ENCODE measurements at places on chromosomes 2 and 18.
A peak's percentile ranks its signal among the peaks of the same experiment; 100 is the strongest.

- no peak for DNase-seq
Measured at GRCh38 chr18:76619621-76620315, 124.7 kb upstream of the ZNF516 start.

GRCh38 chr2:240249423-240250149 is 109.1 kb upstream of the OTOS start:
- no peak for DNase-seq

DNA sequence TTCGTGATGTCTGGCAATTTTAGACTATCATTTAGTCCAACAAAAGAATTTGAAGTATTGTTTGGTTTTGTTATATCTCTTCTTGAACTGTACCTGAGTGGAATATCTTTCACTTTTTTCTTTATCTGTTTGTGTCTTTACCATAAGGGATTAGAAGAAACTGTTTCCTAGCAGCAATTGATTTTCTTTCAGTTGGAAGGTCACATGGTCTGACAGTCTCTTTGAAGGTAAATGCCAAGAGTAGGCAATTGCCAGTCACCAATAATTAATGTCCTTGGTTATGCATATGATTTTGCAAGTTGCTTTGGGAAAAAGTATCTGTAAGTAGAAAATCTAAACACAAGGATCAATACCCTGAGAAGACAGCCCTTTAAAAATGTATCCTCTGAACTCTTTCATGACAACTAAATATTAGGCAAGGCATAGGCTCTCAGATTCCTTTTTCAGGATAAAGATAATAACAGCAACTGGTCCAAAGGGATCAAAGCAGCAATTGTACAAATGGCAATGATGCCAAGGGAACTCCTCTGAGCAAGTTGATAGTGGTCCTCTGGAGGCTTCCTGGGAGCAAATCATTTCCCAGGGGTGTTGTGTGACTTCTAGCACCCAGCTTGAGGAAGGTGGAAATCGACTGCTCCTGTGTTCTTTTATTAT is 17.6 kb downstream of the MAP3K19 start:
- DNase-seq, result no peak

DNA sequence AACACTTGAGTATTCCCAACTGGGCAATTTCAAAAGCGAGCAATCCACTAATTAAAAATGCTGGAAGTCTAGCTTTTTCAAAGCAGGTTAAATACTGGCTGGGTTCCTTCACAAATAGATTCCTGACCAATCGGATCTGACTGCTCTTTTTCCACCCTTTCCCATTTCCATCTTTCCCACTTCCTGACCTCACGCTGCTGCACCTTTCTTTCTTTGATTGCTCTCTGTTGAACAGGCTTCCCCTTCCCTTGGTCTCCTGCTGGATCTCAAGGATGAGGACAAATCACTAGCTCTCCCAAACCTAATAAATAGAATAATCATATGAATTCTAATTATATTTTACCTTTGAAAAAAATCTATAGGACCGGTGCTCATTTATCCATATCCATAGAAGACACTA is 121.2 kb downstream of the TCF4 start:
- no peak for DNase-seq

DNA sequence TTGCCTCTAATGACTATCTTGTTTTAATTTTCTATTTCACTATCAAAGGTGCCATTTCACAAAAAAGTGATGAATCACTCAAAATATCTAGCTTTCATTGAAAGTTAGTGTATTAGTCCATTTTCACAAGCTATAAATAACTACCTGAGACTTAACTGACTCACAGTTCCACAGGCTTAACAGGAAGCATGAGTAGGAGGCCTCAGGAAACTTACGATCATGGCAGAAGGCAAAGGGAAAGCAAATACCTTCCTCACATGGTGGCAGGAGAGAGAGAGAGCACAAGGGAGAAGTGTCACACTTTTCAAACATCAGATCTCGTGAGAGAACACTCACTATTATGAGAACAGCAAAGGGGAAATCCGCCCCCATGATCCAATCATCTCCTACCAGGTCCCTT is 1220.4 kb upstream of the ZEB2 start:
- no peak for DNase-seq

GRCh38 chr2:153163055-153163454 is 315.5 kb downstream of the RPRM start:
- DNase-seq, result no peak

DNA sequence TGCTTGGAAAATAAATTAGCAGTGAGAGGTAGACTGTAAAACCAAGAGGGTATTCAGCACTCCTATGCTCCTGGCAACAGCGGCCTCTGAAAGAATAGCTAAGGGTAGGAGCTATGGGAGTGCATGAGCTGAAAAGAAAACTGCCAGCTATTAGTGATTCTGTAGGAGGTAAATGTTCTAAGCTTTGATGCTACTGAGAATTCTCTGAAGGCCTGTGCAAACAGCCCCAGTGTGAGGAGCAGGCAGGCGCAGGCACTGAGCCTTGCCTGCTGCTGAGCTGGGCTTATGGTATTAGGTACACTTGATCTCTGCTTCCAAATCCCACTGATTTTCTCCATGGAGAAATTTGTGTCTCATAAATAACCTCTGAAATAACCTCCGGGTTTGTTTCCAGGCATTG is 86.7 kb downstream of the NYAP2 start:
- DNase-seq, result no peak

- no peak for DNase-seq
Measured at GRCh38 chr2:178523596-178524134, 43.4 kb downstream of the PLEKHA3 start.

DNA sequence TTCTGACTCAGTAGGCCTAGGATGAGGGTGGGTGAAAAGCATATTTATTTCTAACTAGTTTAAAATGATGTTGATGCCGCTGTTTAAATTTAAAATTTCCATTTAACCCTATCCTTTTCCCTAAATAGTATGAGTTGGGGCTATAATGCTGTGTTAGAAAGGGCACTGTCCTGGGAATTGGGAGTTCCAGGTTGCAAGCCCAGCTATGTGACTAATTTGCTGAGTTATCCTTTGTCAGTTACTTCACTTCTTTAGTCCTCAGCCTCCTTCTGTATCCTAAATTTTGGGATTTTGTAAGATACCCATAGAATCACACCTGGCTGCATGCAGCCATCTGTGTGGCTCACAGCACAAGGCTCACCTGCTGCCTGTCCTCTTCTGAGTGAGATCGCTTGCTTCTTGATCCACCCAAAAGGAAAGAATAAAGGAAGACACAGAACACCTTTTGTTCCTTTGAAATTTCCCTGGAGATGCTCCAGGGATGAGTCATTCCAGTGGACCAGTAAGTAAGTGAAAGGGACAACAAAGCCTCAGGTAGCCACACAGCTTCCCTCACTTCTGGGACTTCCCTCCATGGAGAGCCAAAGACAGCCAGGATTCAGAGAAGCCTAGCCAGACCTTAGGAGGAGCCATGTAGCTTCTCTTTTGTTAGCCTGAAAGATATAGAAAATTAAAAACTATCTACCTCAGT is 97.2 kb downstream of the DTNA start:
- no peak for DNase-seq

- DNase-seq, result no peak
Measured at GRCh38 chr18:48848641-48849143, 102.1 kb downstream of the SMAD7 start.

DNA sequence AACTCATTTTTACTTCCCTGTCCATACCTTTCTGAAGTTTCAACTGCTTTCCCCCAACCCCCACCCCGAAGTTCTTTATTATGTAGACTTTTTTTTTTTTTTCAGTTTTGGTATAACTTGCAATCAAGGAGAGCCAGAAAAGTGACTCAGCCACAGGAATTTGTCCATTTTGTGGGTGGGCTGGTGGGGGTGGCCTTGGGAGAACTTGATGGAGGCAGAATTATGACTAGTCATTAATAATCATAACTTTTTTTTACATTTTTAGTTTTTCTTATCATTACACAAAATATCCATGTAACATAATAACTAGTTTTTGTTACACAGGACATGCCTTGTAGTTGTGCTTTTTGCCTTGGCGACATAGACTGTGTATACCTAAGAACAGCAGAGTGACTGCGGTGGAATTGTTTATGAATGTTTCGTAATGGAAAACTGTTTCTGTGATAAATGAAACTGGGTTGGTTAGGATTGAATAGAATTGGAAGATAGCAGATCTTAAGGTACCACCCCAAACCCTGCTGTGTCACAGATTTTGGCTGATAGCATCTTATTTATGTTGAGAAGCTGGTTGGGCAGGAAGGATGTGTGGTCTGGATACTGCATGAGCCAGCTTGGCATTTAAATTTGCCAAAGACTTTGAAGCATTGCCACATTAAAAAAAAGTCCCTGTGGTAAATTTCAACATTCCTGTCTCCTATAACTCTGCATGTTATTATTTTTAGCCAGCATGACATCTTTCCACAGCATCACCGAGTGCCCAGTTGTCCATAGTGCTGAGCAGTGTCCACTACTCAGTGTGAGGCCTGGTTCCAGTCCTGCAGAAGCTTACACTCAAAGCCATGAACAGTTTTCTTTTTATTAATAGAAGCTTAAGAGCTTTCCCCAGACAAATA is 30.7 kb downstream of the LYPD6B start:
- DNase-seq, result no peak

DNA sequence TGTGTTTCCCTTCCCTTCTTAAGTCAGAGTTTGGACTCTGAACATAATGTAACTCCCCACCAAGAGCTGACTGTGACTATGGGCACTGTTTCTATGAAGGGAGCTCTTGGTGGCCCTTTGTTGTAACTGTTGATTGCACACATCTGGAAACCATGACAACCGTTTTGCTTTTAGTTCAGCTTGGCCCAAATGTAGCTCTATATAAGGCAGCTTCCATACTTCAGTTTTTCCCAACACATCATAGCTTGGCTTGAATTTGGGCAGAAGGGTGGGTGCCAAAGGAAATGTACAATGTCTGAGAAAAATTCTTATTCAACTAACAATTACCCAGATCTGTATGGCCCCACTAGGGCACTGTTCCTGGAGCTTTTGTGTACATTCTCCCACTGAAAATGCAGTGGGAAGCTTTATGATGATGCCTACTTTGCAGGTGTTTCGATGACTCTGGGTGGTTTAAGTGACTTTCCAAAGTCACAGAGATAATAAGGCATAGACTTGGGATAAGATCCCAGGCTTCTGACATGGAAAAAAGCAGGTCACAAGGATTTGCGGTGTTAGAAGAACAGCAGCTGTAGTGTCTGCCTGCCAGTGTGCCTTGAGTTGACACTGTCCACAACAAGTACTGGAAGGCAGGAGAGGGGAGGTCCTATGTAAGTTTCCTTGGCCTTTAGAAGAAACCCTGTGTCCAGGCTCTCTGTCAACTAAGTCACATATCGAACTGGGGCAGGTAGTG is 2.4 kb upstream of the CETN1 start:
- DNase-seq, result no peak

DNA sequence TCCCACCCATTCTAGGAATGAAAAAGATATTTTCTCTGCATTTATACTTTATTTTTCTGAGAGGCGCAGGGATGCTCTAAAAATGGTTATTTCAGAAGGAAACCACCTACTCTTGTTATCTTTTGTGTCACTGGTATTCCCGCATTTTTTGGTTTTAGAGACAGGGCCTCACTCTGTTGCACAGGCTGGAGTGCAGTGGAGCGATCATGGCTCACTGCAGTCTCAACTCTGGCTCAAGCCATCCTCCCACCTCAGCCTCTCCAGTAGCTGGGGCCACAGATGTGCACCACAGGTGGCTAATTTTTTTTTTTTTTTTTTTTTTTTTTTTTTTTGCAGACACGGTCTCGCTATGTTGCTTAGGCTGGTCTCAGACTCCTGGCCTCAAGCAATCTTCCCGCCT is 135.9 kb downstream of the NCK2 start:
- no peak for DNase-seq

DNA sequence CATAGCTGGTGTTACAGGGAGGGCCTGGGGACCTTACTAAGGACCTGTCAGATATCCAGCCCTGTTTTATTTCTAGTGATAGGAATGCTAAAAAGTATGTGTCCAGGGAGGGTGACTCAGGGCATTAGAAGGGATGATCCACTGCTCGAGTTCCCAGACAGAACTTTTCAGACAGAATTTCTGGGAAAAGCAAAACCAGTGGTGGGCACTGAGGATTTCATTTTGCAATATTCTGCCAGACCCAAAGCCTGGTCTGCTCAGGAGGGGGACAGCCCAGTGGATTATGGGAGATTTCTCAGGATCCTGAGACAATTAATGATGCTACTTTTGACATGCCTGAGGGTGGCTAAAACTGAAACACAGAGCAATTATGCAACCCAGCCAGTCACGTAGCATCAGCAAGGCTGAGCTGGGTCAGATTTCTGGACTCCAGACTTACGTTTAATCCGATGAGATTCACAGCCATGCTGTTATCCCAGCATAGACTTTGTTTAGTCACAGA is 4.7 kb upstream of the KCNE4 start:
- DNase-seq, result no peak

DNA sequence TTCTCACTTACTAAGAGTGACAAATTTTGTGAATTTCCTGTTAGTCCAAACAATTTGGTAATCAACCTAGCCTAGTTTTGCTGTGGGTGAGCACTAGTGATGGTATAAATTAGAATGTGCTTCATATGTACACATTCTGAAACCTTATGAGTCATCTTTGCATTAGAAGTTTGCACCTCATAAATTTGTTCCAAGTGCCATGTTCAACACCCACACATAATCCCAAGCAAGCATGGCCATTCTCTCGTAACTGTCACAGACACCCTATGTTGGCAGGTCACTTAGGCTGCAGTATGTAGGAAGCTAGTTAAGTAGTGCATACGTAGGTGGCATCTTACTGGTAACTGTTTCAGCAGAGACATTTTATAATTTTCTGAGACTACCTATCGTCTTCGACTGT is 46.9 kb downstream of the NAB1 start:
- peak; percentile 73 for DNase-seq

DNA sequence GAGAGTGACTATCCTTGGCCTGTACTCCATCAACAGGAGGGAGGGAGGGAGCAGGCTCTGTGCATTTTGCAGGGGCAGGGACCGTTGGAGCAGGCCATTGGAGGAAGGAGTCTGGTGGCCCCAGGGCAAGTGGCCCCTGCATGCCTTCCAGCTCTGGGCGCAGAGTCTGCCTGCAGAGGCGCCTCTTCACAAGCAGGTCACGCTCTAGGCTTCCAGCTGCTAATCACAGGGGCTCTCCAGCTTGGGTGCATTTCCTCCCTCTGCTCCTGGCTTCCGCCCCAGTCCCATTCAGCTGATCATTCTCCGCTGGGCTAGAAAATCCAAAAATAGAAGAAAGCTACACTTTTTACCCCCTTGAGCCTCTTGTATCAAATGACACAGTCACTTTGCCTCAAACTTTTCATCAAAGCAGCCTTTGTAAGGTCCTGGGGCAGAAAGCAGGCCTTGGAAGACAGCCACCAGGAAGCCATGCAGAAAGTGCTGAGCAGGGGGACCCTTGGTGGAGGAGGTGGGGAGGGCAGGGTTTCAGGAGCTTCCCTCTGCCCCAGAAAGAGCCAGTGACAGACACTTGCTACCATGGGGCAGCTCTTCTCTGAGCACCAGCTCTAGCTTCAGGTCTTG is 11.3 kb downstream of the TMEM247 start:
- DNase-seq, result no peak
